ENCODE measurements at places on chromosomes 6 and 20.
A peak's percentile ranks its signal among the peaks of the same experiment; 100 is the strongest.

- no peak for DNase-seq
Measured at GRCh38 chr6:71252410-71252809, 36.2 kb upstream of the OGFRL1 start.

- no peak for DNase-seq
Measured at GRCh38 chr6:19052219-19052618, 665.1 kb downstream of the RNF144B start.

DNA sequence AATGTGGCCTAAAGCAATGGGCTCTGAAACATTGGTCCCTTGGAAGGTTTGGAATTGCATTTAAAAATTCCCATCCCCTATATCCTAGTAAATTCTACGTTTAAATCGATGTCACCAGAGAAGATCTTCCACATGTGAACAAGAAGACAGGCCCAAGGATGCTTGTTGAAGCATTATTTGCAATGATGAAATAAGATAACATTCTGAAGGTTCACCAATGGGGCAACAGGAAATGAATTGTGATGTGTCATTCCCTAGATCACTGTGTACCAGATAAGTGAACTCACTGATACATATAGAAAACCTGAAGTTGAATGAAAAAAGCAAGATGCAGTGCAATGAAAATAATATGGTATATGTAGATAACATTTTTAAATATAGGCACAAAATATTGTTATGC, 464.3 kb upstream of the BTBD3 start:
- no peak for DNase-seq

DNA sequence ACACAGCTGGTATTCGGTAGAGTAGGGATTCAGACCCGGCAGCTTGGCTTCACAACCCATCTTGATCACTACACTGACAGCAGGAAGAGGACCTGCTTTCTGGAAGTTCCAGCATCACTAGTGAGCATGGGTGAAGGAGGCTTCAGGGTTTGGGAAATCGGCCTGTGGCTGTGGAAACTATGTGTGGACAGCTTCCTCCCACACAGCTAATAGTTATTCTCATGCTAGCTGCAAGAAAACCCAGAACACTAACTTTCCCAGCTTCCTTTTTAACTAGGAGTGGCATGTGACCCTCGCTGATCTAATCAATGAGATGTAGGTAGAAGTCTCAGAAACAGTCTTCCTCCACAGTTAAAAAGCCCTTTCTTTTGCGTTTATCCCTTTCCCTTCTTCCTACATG, 36.3 kb upstream of the SIRPA start:
- DNase-seq, result no peak

DNA sequence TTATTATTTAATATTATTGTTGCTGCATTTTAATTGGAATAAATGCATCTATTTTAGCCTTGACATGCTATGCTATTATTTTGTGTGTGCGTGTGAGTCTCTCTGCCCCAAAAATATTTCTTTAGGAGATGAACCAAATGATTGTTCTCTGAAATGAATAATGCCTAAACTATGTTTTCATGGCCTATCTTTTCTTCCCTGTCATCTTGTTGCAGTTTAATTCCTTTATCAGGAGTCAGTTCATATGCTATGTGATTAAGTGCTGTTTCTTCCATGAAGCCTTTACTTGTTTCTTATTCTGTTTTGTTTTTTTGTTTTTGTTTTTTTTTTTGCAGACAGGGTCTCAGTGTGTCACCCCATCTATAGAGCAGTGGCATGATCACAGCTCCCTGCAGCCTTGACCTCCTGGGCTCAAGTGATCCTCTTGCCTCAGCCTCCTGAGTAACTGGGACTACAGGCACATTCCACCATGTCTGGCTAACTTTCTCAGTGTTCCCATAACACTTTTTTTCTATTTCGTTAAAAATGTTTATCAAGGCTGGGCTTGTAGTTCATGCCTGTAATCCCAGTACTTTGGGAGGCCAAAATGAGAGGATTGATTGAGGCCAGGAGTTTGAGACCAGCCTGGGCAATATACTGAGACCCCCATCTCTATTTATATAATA, 25.7 kb downstream of the TPX2 start:
- DNase-seq, result no peak

DNA sequence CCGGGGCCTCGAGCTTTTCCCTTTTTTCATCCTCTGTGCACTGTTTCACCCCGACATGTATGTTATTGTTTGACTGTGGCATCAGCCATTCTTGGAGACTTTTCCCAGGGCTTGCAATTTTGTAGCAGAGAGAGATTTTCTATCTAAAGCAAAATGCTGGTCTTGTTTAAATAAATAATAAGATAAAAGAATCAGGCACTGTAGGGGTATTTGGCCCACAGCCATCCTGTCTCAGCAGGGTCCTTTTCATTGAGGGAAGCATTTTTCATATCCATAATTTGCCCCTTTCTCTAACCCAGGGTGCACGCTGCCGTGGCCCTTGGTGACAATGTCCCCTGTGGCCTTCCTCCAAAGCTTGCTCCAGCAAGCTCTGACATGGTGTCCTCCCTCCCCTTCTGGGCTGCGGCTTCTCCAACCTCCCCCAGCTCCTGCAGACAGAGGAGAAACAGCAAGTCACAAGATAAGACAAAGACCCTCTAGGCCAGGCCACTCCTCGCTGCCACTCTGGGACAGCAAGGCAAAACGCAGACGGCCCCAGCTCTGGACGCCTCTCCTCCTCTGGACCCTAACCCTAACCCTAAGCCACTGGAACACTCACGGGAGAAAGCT, 117.6 kb downstream of the MYLK4 start:
- no peak for DNase-seq

DNA sequence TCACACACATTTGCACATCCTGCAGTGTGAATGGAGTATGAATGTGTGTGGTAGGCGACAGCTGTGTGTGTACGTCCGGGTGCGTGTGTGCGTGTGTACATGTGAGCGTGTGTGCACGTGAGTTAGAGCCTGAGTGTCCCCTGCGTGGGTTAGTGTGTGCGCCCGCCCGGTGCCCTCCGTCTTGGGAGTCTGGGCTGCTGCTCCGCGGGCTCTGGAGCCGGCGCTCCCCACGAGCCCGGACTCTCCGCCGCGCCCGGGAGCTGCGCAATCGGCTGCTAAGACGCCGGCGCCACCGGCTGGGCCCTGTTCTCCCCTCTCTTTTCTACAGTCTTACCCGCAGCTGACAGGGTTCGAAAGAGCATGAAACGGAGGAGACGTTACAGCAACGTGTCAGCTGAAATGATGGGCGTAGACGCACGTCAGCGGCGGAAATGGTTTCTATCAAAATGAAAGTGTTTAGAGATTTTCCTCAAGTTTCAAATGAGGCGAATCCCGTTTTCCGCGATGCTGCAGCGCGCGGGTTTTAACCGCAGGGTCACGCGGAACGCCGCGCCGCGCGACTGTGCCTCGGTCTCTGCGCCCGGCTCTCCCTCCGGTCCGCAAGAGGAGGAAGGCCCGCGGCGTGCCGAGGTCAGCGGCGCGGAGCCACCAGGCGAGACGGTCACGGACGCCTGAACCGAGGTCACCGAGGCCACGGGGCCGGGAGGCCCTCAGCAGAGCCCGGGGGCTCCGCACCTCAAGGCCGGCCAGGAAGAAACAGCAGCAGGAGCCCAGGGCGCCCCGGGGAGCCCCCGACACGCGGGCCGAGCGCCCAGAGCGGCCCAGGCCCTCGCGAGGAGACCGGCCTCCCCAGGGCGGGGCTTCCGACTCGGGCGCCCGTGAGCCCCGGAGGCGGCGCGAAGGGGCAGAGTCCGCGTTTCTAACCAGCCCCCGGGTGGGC, 95.3 kb upstream of the BHLHE23 start:
- DNase-seq, result peak; percentile 85

DNA sequence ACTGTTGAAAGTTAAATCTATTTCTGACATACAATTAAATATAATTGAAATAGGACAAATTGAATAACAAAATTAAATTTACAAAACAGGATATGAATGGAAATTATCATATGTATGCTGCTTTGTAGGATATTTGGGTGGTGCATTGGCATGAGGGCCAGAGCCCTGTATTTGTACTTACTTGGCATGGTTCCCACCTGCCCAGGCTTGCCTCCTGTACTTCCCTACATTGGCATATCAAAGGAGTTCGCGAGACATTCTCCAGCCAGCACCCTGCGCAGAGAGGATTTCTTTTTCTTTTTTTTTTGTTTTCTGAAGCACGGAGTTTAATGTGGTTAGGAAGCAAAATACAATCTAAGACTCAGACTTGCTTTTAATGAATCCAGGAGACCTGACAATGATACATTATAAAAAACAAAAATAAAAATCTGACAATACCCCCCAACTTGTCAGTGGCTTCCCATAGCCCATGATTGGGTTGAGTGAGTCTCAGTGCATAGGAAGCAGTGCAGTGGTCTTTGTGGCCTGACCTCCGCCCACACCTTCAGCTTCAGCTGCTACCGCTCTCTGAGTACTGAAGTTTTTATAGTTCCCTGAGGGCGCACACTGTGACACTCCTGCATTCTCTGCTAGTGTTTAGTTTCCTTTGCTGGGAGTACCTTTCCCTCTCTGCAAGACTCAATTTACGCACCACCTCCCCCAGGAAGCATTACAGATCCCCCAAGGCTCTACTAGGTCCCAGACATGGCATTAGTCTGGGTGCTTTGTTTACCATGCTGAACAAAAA, 440.8 kb downstream of the UTRN start:
- peak; percentile 37 for DNase-seq
